ENCODE measurements at places on chromosomes 1 and 21. TPM values are rescaled to one million over a fixed set of nuclear protein-coding genes. Genes with fewer than 3 reads are reported as not detected.

GRCh38 chr1:161805399-161806197 is 39.5 kb downstream of the ATF6 start:
- DNase-seq, result peak; percentile 71

Gene L1TD1
- total RNA-seq, result 4.6 TPM

- no peak for DNase-seq
Measured at GRCh38 chr21:37074197-37074510, 1.1 kb downstream of the TTC3 start.

GRCh38 chr1:41547781-41548560 is 63.5 kb upstream of the EDN2 start:
- no peak for DNase-seq

DNA sequence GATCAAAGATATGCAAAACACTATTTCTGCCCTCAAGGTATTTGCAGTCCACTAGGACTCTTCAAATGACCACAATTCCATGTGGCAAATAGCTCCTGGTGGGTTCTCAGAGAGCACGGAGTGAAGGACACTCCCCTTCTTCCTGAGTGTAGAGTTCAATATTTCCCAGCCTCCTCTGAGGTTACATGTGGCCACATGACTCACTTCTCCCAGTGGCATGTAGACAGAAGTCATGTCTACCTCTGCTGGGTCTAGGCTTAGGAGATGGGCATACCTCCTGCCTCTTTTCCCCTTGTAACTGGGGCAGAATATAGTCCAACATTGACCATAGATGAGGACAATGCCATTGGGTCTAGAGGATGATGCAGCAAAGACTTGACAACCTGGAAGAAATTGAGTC is 191.4 kb downstream of the MIS18A start:
- DNase-seq, result no peak

GRCh38 chr1:109112056-109112651 is 1.8 kb upstream of the ELAPOR1 start:
- peak; percentile 46 for DNase-seq

GRCh38 chr1:16392740-16393569 is 25.9 kb downstream of the SZRD1 start:
- DNase-seq, result no peak

DNA sequence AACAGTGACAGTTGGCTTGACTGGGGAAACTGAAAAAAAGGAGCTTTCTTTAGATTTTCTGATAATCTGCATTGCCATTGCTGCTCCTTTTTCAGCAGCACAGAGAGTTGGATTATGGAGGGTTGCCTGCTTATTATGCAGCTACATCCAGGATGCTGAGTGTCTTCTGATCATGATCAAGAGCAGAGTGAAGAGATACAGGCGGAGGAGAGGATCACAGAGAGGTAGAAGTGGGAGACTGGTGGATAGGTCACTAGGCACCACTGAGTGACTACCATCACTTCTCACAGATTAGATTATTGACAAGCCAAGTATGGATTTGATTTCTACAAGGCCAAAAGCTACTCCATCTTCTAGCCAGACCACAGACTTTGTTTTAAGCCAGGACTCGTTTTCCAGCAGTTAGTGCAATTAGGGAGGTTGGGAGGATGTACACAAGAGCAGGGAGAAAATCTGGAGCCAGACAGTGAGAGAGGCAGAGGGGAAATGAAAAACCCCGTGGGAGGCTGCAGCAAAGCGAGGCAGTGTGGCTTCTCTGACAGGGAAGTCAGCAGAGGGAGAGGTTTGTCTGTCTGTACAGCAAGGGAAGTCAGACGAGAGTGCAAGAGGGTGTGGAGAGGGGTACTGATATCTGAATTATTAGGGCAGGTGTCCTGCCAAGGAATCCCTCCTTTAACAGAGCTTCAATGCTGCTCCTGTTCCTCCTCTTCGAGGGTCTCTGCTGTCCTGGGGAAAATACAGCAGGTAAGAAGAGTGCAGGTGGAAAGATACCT is at the start of gene CD1E:
Gene CD1E (plus strand): TSS at position 592 of the 773 bp plus-strand sequence. CDS start 95 bp downstream, at position 687.
- DNase-seq, result no peak

Gene FCRL1
- 0.72 TPM for total RNA-seq

GRCh38 chr1:56200896-56201295 is 378.5 kb downstream of the PLPP3 start:
- DNase-seq, result peak; percentile 33

DNA sequence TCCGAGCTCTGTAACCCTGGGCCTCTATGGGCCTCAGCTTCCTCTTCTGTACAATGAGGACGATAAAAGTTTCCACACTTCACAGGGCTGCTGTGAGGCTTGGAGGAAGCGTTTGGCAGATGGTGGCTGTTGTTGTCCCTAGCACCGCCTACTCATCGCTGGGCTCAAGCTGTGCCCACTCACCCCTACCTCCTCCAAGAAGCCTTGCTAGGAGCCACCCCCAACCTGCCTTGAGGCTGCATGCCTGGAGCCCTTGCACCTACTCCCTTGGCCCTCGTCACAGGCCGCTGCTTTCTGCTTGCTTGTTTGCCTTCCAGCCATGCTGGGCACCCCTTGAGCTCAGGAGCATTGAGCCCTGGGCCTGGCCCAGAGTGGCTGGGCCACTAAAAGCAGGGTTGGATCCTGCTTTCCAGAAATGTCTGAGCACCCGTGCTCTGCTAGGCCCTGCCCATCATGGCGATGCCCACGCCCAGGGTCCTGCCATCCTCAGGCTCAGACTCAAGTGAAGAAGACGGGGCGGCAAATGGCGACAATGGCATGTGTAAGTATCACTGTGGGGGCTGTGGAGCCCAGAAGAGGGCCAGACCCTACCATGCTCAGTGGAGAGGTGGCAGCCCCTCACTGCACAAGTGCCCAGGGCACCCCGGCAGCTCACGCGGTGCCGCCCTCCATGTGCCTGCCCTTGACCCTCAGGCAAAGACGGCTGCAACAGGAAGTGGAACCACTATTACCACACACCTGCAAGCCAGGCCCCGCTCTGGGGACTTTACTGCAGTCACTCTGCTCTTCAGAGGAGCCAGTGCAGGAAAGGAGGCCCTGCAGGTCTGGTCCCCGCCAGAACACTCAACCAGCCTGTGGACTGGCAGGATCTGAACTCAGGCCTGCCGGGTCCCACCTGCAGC is 9.5 kb downstream of the SH3BGRL3 start:
- DNase-seq, result no peak

DNA sequence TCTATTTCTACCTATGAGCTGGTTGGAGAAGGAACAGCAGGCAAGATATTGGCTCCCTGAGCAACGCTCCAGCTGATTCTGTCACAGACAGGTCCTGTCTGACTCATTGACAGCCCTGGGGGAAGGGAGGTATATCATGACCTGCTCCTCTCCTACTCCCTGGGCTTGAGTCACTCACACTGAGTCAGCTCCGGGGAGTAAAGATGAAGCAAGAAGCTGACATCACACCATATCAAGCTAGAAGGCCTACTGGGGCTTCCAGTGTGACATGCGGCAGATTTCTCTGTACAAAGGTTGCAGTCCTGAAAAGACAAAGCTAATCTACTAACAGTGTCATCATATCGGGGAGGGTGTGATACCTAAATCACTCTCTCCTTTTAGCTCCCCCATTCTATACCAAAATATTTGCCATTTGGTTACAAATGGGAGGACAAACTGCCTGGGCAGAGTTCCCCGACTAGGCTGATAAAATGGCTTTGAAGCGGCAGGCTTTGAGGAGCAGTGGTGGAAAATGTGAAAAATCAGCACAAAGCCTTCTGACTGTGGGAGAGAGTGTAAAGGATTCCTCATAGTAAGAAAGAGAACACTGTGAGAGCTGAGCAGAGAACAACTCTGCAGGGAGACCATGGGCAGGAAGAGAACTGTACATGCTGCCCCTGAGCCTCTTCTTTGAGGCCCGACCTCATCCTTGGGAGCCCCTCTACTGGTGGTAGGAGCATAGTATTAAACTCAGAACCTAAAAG is 15.5 kb downstream of the PI4KB start:
- peak; percentile 98 for DNase-seq

GRCh38 chr1:183881387-183882131 is 76.6 kb downstream of the RGL1 start:
- DNase-seq, result peak; percentile 92

Gene KCNK1
- 14.2 TPM for total RNA-seq

Gene ERG
- total RNA-seq, result 14.9 TPM

DNA sequence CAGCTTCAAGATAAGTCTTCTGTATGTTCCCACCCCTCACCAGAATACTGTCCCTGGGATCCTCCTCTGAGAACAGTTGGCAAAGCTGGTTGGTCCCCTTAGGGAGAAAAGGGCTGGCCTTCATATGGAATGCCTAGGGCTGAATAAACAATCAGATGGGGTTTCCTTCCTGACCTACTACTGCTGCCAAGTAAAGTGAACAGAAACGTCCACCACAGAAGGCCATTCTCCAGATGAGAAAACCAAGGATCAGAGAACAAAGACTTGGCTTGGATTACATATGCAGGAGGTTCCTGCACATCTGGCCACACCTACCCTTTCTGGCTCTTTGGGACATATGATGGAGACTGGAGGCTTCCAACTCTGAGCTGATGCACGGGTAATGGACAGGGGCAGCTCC is 194.5 kb downstream of the HIVEP3 start:
- no peak for DNase-seq

GRCh38 chr1:205497351-205497750 is 7.1 kb upstream of the CDK18 start:
- DNase-seq, result no peak

Gene IRF2BP2
- total RNA-seq, result 63.8 TPM

- no peak for DNase-seq
Measured at GRCh38 chr1:175536369-175536768, 207.0 kb downstream of the TNR start.

DNA sequence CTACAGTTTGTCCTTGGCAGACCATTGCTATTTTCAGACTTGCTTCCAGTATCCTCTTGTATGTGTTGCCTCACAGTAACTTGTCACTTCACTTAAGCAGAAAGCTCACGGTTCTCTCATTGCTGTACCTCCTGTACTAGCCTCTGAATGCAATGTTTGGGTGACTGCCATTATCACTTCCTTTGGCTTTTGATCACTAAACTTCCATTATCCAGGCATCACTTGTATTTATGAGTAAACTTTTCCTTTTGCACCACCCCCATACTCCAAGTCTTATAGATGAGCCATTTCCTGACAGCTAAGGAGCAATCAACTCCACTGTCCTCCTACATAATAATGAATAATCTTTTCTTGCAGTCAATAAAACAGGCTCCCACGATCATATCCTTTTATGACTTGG is 255.3 kb downstream of the PDE4B start:
- no peak for DNase-seq

Gene PROX1
- 3.4 TPM for total RNA-seq

- DNase-seq, result no peak
Measured at GRCh38 chr1:89725631-89726030, 92.7 kb downstream of the LRRC8C start.

DNA sequence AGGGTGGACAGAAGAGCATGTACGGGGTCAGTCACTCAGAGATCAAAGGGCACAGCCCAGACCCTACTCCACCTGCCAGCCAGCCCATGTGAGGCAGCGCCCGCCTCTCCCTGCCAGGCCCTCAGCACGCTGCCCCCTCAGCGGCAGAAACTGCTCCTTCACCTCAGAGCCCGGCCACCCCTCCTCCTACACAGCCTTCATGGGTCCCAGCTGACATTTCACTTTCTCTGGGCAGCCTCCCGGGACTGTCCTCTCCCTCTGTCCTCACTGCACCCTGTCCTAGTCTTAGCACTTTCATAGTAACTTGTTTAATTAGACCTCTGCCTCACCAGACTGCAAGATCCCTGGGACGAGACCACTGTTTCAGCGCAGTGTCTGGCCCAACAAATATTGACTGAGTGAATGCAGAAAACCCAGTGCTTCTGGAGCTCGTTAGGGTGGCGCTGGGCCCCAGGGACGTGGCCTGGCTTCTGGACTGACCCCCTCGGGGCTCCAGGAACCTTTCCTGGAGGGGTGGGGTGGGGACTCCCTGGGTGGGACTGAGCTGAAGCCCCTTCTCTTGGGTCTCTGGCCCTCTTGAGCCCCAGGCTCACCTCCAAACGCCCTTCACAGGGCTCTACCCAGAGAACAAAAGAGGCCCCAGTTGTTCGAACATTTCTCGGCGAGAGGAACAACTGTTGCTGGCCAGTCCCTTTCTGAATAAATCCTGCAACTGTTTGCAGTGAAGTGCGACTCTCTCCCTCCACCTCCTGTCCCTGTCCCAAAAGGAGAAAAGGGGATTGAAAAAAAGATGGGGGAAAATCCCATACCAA is 114.9 kb downstream of the CASZ1 start:
- DNase-seq, result no peak

DNA sequence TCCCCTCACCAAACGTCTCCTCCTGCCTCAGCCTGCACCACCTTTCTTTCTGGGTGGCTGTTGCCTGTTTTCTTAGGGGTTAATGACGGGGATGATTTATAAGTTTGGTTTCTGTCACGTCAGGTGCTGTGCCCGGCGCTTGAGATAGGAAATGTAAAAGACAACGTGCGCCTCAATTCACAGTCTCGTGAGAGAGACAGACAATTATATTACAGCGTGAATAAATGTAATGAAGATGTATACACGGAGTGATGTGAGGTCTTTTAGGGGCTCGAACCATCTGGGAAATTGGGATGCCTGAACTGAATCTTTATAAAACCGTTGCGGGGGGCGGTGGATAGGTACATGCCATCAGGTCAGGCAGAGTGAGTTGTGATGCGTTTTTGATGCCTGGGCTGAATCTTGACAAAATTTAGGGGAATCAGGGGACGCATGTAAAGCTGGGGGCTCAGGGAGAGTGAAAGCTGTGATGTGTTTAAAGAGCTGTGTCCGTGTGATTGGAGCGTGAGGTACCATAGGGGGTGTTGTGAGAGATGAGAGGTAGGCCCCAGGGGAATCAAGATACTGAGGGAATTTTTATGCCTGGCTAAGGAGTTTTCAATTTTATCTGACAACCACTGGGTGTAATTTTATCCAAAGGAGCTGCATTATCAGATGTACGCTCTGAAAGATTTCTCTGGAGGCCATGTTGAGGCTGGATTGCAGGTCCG is 831 bp downstream of the TIPRL start:
- peak; percentile 49 for DNase-seq

- DNase-seq, result no peak
Measured at GRCh38 chr1:65940126-65940525, 147.4 kb downstream of the PDE4B start.

Gene TFF2
- total RNA-seq, result not detected

DNA sequence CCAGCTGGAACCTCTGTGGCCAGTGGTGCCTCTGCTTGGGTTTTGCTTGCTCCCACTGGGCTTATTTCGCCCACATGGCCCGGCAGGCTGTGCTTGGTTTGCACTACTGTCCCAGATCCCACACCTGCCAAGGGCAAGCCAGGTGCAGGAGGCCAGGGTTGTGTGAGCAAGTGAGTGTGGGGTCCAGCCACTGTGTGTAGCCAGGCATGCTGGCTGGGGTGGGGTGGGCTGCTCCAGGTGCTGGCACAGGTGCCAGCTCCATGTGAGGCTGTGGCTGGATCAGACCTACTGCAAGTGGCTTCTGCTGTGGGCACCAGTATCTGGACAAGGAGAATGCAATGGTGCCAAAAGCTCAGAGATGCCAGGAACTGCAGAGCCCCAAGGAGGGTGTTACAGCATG is 28.5 kb downstream of the RYR2 start:
- DNase-seq, result no peak

- DNase-seq, result no peak
Measured at GRCh38 chr21:35328856-35329455, 279.9 kb upstream of the RUNX1 start.

Measured in umbilical cord (tissue), 2 donors.